ENCODE measurements at places on chromosomes 2 and 18.

DNA sequence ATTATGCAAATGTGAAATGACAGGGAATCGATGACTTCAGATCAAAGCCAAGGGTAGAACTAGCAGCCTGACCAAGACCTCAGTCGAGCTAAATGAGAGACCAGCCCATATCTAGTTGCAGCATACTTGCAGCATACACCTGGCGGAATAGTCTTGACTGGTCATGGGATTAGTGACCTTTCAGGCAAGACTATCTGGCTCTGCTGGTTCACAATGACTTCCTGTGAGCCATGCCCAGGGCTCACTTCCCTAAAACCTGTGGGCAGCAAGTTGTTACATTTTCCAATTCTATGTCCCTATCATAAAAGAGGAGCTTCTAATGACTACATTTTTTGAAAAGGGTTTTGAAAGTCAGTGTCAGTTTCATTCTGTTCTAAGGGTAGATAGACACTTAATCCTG, 1624.9 kb upstream of the CELF4 start:
- DNase-seq = no peak

GRCh38 chr2:223832241-223832903, 5.0 kb downstream of the AP1S3 start:
- no peak for DNase-seq

DNA sequence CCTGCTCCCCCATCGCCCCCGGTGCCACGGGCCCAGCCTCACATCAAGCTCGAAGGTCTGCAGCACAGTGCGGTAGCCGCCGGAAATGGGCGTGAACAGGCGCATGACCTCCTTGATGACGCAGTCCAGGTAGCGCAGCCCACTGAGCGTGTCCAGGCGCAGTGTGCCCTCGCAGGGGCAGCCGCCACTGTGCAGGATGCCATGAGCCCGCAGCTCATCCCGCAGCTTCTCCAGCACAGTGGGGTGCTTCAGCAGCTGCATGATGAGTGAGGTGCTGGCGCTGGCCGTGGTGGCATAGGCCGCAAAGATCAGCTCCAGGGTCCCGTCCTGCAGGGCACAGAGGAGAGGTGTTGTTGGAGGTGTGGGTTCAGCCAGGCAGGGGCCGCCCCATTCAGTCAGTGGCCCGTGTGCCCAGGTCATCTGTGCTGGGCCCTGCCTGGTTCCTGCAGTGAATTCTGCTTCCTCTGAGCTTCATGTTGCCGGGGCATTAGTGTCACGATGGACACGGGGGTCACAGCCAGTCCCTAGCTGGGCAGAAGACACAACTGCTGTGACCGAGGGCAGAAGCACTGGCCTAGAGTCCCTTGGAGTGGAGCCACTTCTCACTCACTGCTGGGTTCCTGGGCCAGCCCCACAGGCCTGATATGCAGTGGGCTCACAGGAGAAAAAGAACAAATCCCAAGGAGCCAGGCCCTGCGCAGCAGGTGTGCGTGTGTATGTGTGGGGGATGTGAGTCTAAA, 14.5 kb downstream of the CYP26B1 start:
- DNase-seq = no peak

DNA sequence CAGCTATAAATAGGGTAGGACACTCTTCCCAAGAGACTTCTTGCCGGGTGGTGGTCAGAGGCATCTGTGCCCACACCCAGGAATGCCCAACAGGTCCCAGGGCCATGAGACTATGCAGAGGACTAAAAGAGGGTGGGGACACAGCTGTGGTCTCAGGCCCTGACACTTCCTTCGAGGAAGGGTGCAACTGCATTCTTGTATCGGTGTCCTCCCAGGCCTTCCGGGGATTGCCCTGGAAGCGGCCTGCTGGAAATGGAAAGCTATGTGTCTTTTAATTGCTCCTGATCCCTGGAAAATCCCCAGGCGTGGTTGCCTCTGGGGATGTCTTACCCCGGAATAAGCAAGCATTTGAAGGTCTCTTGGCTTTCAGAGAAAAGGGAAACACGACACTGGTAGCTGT, 176.7 kb downstream of the SOX11 start:
- no peak for DNase-seq

DNA sequence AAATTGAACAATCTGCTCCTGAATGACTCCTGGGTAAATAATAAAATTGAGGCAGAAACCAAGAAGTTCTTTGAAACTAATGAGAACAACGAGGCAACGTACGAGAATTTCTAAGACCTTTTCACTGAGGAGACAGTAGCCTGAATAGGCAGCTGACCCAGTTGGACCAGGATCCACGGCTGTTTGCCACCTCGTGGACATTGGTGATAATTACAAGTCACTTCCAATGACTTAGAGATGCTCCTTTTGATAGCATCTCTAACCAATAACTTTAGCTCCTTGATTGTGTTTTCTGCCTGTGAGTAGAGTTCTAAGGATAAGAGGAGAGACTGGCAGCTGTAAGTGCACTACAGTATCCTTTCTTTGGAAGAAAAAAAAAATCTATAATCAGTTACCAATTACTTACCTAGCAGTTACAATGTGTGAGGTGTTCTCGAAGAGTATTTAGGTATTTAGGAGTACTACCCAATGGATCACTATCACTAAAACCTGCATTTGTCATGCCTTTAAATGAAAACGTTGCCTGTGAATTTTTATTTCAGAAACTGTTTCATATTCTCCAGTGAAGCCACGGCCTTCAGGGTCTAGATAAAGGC, 31.3 kb upstream of the CNTNAP5 start:
- no peak for DNase-seq
